ENCODE measurements at places on chromosomes 13 and 19.

DNA sequence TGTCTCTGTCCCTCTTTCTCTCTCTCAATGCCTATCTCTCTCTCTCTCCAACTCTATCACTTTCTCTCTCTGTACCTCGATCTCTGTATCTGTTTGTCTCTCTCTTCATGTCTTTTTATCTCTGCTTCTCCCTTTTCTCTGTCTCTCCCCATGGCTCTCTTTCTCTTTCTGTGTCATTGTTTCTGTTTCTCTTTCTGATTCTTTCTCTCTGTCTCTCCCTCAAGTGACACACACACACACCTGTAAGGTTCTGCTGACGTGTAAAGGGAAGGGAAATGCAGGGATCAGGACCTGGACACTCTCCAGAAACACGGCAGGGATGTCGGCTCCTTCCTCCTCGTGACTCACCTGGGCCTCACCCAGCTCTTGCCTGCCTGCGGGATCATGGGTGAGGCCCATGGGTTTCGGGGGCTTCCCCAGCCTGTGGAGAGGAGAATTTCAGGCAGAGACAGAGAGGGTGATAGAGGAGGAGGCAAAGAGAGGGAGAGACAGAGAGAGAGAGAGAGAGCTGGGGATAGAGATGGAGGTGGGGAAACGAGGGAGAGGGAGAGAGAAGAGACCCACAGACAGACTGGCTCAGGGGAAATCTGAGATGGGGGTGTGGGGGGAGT is 5.4 kb upstream of the PLAUR start:
- peak; percentile 76 for DNase-seq

DNA sequence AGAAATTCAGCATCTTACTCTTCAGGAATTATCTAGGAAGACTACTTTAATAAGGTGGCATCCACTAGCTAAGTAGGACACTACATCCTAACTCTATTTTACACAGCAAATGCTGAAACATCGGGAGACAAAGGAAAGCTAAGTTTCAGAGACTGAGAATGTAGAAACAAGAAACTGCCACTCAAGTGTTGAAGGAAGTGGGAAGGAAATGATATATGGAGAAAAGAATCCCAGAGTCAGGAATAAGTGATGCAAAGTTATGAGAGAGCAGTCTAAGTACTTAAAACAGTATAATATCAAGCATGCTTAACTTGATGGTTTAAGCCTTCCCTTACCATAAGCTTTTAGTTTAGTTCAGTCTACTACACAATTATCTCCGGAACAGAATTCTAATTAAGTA is 52.4 kb downstream of the RBM26 start:
- DNase-seq: no peak

GRCh38 chr13:95184317-95184716 is 116.9 kb downstream of the ABCC4 start:
- no peak for DNase-seq

DNA sequence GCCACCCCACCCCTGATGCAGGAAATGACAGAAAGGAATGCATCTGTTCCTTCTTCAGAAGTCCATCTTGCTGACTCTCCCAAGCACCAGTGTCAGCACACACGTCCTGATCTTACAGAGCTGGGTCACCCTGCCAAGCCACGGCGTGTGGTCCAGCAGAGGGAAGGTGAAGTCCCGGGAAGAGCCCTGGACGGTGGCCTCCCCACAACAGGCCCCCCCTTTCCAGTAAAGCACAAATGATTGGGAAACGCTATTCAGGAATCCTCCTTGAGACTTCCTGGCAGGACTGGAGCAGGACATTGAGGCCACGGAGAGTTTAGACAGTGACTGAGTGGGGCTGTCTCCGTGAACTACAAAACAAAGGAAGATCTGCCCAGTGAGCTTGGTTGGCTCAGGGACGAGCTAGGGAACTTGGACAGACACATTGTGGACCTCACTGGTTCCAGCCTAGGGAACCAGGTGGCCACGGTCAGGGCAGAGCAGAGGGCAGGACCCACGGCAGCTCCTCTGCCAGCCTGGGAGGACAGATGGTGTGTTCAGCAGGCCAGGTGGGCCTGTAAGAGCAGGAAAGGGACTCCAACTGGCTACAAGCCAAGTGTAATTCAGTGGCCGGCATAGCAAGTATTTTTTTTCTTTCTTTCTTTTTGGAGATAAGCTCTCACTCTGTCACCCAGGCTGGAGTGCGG is 41.7 kb downstream of the ELL start:
- peak; percentile 72 for DNase-seq

DNA sequence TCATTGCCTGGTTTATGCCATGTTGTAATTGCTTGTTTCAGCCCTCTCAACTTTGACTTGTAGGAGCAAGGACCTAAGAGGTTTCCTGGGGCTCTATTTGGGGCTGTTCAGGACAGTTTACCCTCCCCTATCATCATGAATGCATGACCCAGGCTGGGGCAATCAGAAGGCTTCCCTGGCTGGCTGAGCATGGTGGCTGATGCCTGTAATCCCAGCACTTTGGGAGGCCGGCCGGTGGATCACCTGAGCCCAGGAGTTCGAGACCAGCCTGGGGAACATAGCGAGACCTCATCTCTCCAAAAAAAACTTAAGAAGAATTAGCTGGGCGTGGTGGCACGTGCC is 6.1 kb upstream of the LSM4 start:
- DNase-seq: no peak

DNA sequence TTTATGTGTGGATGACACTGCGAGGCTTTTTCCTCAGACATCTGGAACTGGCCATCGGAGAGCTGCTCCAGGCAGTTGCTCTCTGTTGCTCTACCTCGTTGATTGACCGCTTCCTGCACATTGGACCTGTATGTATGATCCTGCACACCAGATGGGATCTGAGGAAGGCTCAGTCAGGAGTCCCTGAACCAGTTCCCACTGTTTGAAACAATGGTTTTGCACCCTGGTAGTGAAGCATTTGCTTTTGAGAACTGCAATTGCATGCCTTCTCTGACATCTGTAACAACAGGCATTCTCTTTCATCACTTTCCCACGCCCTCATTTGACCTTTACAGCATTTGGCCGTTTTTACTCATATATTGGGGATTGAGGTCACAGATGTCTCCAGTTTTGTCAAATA is 61.1 kb upstream of the NPAS1 start:
- DNase-seq: peak; percentile 58

GRCh38 chr13:112105892-112106291 is 38.9 kb downstream of the SOX1 start:
- no peak for DNase-seq
